ENCODE measurements at places on chromosomes 4 and X.

DNA sequence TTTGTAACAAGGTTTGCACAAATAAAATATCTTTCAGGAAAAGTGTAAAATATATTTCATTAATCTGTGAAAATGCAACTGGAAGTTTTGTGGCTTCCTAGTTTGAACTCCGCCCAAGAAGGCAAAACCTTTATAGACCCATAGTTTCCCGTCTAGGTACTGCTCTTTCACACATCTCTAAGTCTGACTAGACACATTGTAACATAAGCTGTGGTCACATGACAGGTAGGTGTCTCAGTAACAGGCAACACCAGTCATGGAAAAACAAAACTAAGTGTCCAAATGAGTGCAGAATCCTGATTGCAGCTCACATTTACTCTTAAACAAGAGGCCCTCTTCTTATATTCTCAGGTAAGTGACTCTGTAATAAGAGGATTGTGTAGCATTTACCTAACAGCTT is 55.6 kb downstream of the SNCA start:
- DNase-seq = no peak

GRCh38 chr4:141771889-141772830 is 135.8 kb downstream of the IL15 start:
- DNase-seq = no peak

GRCh38 chr4:168503652-168504362 is 7.0 kb downstream of the PALLD start:
- no peak for DNase-seq

- DNase-seq = no peak
These were observed 53.9 kb downstream of the HMX1 start for GRCh38 chr4:8817813-8818062.

DNA sequence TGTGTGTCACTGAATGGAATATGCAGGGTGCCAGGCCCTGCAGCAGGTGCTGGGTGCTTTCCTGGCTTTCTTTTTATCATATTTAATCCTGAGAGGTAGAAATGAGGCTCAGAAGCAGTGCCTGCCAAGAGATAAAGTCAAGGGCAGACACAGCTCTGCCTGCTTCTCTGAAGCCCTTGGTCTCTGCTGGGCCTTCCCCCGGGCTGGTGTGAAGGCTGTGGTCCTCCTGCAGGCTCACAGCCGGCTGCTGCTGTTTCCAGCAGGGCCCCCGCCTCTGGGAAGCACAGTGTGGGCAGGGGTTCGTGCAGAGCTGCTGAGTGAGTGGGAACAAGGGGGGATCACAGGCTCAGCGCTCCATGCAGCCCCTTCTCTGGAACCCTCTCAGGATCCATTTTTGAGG is 49.6 kb downstream of the TBC1D14 start:
- DNase-seq = no peak
